ENCODE measurements at places on chromosomes 16 and 17.

DNA sequence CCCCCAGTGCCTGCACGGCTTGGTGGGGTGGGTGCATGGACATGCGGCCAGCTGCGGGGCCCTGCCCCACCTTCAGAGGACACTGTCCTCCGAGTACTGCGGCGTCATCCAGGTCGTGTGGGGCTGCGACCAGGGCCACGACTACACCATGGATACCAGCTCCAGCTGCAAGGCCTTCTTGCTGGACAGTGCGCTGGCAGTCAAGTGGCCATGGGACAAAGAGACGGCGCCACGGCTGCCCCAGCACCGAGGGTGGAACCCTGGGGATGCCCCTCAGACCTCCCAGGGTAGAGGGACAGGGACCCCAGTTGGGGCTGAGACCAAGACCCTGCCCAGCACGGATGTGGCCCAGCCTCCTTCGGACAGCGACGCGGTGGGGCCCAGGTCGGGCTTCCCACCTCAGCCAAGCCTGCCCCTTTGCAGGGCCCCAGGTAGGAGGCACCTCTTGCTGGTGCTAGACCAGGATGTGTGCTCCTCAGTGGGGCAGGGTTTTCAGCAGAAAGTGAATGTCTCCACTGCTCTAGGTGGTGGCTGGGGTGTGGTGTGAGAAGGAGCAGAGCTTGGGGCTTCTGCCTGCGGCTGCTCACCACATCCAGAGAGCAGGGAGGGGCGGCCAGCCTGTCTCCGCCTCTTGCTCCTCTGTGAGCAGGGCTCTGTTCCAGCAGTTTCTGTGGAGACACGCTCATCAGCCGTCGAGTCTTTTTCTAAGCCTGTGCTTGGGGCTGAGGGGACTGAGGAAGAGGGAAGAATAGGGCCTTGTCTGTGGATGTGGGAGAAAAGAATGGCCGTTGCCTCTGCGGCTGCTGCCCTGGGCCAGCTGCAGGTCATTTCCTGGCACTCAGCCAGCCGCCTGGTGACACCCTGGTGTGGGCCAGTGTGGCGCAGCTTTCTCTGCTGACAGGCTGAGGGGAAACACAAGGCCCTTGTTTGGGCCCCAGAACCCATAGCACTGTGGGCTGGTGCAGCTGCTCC lies 2.2 kb downstream of the ZNF276 start:
- peak overlapping the region; percentile 94 for H3K4me3 ChIP-seq
- peaks cover 44% of the 10 kb centered on the region for H3K4me1 ChIP-seq
- peaks cover 54% of the 10 kb centered on the region for H3K36me3 ChIP-seq

- no peaks in the 10 kb centered on the region for H3K36me3 ChIP-seq
- H3K4me1 ChIP-seq = no peaks in the 10 kb centered on the region
- H3K27ac ChIP-seq = no peak overlapping the region
Measured at GRCh38 chr16:31362476-31363405, 7.8 kb downstream of the ITGAX start.

DNA sequence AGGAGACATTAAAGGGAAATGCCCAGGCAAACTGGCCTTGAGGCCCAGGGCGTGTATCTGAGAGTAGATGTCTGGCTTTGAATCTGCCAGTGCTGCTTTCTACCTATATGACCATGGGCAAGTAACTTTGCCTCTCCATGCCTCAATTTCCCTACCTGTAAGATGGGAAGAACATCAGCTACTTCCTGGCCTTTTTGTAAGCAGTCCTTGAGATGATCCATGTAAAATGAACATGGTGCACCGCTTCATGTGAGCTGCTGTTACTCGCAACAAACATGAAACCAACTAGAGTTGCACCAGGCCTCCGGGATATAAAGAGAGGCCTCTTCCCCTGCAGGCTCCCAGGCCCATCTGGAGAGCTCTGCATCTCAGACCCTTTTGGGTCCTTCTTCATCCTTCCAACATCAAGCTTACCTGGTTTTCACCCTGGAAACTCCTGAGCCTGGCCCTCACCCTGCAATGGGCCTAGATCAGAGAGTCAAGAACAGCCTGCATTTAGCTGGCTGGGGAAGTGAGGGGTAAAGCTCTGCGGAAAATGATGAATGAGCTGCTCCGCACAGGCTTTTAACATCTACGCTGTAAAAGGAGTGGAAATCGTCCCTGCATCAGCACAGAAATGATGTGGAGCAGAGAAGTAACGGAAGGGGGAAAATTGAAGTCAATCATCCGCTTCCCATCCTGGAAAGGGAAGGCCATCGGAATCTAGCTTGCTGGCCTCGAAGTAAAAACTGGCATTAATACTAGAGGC lies 2.3 kb upstream of the MYH11 start:
- DNase-seq = no peak
- H3K27me3 ChIP-seq = peaks cover 25% of the 10 kb centered on the region
- peaks cover 6% of the 10 kb centered on the region for H3K4me1 ChIP-seq
- H3K4me3 ChIP-seq = no peak overlapping the region
- no peak overlapping the region for H3K27ac ChIP-seq
- H3K36me3 ChIP-seq = no peaks in the 10 kb centered on the region

DNA sequence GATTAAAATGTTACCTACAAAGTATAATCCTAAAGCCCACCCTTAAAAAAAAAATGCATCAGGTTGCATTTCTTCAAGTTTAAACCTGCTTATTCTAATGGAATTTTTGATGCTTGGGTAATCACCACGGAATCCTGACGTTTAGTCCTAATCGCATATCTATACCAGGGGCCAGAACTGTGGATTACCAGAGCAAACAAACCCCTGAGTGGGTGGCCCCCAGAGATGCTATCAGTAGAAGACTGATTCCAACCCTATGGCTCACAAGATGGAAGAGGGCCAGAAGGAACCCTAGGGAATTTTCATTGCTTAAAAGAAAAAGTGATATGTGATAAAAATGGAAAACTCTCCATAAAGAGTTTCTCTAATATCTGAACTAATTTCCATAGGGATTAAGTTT lies 152.2 kb upstream of the NOG start:
- H3K27ac ChIP-seq = no peak overlapping the region
- peak; percentile 25 for DNase-seq
- no peaks in the 10 kb centered on the region for H3K36me3 ChIP-seq
- no peak overlapping the region for H3K4me3 ChIP-seq
- H3K27me3 ChIP-seq = no peaks in the 10 kb centered on the region

DNA sequence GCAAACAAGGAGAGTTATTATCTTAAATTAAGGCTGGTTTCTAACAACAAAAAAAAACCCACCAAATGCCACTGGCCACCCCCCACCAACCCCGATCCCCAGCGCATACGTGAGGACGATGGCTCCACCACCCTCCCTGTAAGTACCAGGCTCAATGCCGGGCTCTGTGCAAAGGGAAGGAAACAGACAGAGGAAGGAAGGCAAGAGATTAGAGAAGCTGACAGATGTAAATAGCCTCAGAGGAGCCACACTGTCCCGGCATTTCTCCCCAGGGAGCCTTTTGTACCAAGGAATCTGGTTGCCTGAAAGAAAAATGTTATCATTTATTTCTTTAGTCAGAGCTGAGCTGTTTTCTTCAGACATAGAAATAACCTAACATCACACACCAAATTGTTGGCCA lies 13.1 kb downstream of the SOST start:
- H3K36me3 ChIP-seq = no peaks in the 10 kb centered on the region
- no peak overlapping the region for H3K4me3 ChIP-seq
- H3K27me3 ChIP-seq = no peaks in the 10 kb centered on the region
- DNase-seq = peak; percentile 44
- H3K27ac ChIP-seq = no peak overlapping the region

GRCh38 chr16:14392960-14393359 lies 237.1 kb downstream of the PARN start:
- no peak for DNase-seq
- H3K27me3 ChIP-seq = no peaks in the 10 kb centered on the region
- no peaks in the 10 kb centered on the region for H3K36me3 ChIP-seq
- no peak overlapping the region for H3K27ac ChIP-seq

- H3K27me3 ChIP-seq = no peaks in the 10 kb centered on the region
- peak overlapping the region; percentile 58 for H3K4me3 ChIP-seq
- DNase-seq = no peak
- peaks cover 39% of the 10 kb centered on the region for H3K4me1 ChIP-seq
- no peaks in the 10 kb centered on the region for H3K36me3 ChIP-seq
Measured at GRCh38 chr16:567373-568256, 810 bp downstream of the NHLRC4 start.

- H3K4me3 ChIP-seq = no peak overlapping the region
- H3K4me1 ChIP-seq = peaks cover 6% of the 10 kb centered on the region
- no peaks in the 10 kb centered on the region for H3K27me3 ChIP-seq
- no peaks in the 10 kb centered on the region for H3K36me3 ChIP-seq
- no peak overlapping the region for H3K27ac ChIP-seq
- no peak for DNase-seq
Measured at GRCh38 chr17:6548578-6549330, 7.6 kb downstream of the PITPNM3 start.

DNA sequence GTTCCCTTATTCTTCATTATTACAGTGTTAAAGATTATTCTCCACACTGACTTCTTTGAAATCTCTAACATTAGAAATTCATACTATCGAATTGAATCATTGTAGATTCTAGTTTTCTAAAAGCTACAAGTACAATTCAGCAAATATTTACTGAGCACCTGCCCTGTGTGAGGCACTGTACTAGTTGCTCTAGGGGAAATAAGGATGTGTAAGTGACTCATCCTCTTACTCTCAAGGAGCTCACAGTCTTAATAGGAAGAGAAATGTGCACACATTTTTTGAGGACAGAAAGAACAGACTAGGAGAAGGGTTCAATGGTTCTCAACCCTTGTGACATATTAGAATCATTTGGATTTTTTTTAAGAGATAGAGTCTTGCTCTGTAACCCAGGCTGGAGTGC lies 7.7 kb upstream of the SLFN12L start:
- no peaks in the 10 kb centered on the region for H3K4me1 ChIP-seq
- DNase-seq = no peak
- H3K27ac ChIP-seq = no peak overlapping the region
- no peak overlapping the region for H3K4me3 ChIP-seq

- H3K4me1 ChIP-seq = no peaks in the 10 kb centered on the region
- no peaks in the 10 kb centered on the region for H3K27me3 ChIP-seq
- no peaks in the 10 kb centered on the region for H3K36me3 ChIP-seq
- DNase-seq = no peak
Measured at GRCh38 chr16:48433850-48434530, 48.8 kb upstream of the SIAH1 start.

GRCh38 chr17:72233986-72234385 lies 113.2 kb downstream of the SOX9 start:
- H3K4me3 ChIP-seq = no peak overlapping the region
- H3K36me3 ChIP-seq = no peaks in the 10 kb centered on the region
- peaks cover 5% of the 10 kb centered on the region for H3K27me3 ChIP-seq
- no peaks in the 10 kb centered on the region for H3K4me1 ChIP-seq

GRCh38 chr16:16033208-16033717 lies 83.8 kb downstream of the ABCC1 start:
- no peaks in the 10 kb centered on the region for H3K4me1 ChIP-seq
- peaks cover 37% of the 10 kb centered on the region for H3K36me3 ChIP-seq
- H3K4me3 ChIP-seq = no peak overlapping the region
- no peak for DNase-seq
- no peak overlapping the region for H3K27ac ChIP-seq

DNA sequence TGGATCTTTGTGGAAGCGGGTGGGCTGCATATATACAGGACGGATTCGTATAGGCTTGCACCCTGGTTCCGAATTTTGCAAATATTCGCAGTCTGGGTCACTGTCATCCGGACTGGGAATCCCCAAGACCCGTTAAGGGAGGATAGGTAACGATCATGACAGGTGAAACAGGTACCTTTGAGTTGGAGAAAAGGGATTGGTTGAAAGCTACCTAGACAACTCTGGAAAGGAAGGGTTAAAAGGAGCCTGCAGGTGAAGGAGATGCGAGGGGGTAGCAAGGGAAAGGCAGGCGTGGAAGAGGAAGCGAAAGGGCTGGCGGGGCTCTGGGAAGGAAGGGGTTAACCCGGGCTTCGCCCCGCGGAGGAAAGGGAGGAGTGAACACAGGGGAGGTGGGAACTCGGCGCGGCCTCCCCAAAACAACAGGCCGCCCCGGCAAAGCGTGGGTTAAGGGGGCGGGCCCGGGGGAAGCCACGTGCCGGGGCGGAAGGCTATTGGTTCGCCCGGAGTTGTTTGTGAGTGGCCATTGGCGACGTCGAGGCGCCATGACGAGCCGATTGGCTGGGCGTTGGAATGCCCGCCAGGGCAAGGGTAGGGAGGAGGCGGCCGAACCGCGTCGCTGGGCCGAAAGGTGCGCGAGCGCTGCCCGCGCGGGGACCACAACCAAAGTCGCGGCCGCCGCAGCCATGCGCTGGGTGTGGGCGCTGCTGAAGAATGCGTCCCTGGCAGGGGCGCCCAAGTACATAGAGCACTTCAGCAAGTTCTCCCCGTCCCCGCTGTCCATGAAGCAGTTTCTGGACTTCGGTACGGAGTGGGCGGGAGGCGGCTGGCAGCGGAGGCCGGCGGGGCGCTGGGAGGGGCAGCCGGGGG lies at the start of gene PDK2:
Gene PDK2 (plus strand): TSS at position 599 of the 867 bp plus-strand sequence. CDS start 85 bp downstream, at position 684.
- peak within 1 kb of the TSS; percentile 81 for H3K4me3 ChIP-seq
- peaks cover 6% of the 10 kb centered on the region for H3K4me1 ChIP-seq
- peak within 1 kb of the TSS; percentile 85 for H3K27ac ChIP-seq
- DNase-seq = peak; percentile 97
- H3K27me3 ChIP-seq = no peaks in the 10 kb centered on the region

- peaks cover 14% of the 10 kb centered on the region for H3K4me1 ChIP-seq
- peaks cover 52% of the 10 kb centered on the region for H3K36me3 ChIP-seq
- no peak overlapping the region for H3K27ac ChIP-seq
- no peak for DNase-seq
- H3K27me3 ChIP-seq = no peaks in the 10 kb centered on the region
Measured at GRCh38 chr17:77485089-77485833, 344.5 kb downstream of the SEC14L1 start.

- H3K27me3 ChIP-seq = no peaks in the 10 kb centered on the region
- no peak for DNase-seq
- H3K27ac ChIP-seq = no peak overlapping the region
- no peaks in the 10 kb centered on the region for H3K4me1 ChIP-seq
- no peaks in the 10 kb centered on the region for H3K36me3 ChIP-seq
Measured at GRCh38 chr16:78816499-78817195, 717.2 kb downstream of the WWOX start.

DNA sequence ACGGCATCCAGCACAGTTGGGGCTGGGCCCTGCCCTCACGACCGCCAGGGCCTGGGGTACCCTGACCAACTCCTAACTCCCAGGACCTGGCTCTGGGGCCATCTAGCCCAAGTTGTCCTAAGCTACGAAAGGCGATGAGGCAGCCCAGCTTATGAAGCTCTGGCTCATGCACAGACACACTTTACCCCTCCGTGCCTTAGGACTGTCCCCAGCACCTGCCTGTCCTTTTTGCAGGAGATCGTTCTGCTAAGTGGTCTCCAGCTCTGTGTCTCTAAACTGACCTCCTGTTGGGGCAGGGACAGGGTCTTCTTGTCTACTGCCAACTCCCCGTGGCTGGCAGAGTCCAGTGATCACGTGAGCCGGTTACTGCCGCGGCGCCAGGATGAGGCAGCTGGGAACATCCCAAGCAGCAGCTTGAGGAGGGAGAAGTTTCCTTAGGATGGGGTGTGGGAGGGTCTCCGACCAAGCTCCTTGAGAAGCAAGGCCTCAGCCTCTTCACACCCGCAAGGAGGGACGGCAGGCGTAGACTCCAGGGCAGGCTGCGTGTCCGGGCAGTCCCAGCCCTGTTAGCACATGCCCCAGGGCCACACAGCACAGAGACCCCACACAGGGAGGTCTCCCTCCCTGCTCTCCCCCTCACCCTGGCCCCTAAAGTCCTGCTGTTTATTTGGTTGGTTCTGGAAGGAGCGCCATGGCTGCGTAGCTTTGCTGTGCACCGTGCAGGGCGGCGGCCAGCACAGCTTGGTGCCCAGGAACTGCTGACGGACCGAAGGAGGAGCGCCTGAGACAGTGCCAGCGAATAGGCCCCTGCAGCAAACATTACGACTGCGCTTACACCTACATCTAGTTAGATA lies 16.4 kb upstream of the METRNL start:
- no peaks in the 10 kb centered on the region for H3K4me1 ChIP-seq
- no peak overlapping the region for H3K27ac ChIP-seq
- no peak for DNase-seq
- no peaks in the 10 kb centered on the region for H3K27me3 ChIP-seq
- H3K4me3 ChIP-seq = no peak overlapping the region
